NCI-H1092 treated with DMSO at 0.1 percent for 48 hours (cell line): ENCODE measurements at places on chromosomes 11 and 22.

GRCh38 chr22:26756675-26757293, 99.4 kb downstream of the MIAT start:
- DNase-seq, result peak; percentile 52

DNA sequence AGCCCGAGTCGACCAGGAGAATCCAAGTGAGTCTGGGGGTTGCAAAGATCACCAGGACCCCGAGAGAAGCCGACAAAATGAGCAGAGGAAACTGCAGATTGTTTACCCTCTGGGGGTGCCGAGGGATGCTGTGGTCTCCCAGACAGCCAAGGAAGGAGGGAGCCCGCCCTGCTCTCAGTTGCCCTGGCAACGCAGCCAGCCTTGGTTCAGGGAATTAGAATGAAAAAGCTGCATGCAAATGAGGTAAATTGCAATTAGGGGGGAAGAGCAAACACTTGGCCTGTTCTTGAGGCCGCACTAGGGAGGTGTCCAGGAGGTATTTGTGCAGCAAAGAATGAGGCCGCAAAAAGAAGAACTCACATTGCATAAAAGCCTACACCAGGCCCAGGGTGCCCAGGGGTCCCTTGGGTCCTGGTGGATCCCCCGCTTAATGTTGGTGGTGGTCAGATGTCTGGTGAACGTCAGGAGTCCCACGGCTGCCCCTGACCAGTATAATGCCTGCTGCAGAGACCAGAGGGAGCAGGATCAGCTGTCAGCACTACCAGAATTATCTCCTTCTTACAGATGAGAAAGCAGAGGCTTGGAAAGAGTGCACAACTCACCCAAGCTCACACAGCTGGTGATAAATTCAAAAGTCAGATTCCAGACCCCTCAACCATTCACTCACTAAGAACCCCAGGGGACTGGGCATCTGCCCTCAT, 40.3 kb upstream of the ATXN10 start:
- no peak for DNase-seq

GRCh38 chr11:87901341-87901740, 273.9 kb downstream of the RAB38 start:
- DNase-seq, result no peak

- DNase-seq, result no peak
Observed at GRCh38 chr22:49724030-49724892, 103.4 kb downstream of the BRD1 start.

DNA sequence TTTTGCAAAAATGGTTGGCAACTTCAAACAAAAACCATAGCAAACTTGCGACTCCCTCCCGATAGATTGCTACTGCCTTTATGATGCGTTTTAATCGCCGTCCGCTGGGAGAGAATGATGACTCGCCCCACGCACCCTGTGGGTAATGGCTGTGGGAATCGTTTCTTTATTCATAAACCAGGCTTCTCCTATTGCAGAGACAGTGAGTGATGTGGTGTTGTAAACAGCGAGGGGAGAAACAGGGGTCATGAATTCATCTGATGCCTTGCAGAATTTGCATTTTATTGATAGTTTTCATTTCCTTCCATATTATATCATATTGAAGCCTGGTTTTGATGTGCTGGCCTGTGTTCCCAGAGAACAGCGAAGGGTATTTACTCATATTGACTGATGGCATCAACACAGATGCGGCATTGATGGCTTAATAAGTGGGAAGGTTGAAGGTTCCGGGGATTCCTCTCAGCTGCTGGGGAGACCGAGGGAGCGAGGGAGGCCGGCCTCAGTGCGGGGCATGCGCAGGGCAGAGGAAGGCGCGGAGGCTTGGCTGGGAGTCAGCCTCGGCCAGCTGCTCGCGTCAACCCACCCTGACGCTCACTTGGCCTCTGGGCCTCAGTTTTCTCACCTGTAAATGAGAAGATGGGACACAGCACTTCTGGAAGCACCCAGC, 41.3 kb downstream of the ARHGAP8 start:
- DNase-seq, result no peak

GRCh38 chr11:69207165-69207889, 51.6 kb downstream of the SMIM38 start:
- no peak for DNase-seq

DNA sequence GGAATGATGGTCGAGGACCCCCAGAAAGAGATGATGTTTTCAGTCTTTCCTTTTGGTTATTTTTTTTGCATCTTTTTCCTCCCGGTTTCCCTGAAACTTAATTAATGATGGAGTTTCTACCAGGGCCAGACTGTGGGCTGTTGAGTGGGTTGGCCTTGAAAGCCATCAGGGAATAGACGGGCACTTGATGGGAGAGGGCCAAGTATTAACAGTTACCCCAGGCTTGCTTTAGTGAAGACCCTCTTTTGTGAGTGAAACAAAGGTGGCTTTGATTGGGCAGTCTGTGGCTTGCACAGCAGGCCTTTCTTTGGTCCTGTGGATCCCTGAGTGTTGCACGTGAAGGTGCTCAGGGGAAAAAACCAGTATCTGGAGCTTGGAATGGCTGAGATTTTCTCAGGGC, 56.9 kb downstream of the AMOTL1 start:
- no peak for DNase-seq

- DNase-seq, result no peak
Observed at GRCh38 chr11:16986434-16987204, 27.6 kb downstream of the PLEKHA7 start.

DNA sequence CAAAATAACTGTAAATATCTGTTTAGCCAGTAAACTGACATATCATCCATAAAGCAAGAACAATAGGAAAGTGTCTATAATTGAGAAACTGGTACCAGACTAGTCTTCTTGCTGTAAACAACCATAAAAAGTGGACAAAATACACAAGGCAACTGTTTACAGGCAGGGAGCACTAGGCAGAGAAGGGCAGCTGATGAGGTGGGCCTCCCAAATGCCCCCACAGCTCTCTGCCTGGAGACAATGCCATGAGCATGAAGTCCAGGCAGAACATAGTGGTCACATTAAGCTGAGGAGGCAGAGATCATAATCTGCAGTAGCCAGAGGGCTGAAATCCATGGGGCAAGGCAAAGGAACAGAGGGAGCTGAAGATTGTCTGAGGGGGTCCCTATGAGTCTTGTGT, 30.7 kb downstream of the TBX1 start:
- no peak for DNase-seq

DNA sequence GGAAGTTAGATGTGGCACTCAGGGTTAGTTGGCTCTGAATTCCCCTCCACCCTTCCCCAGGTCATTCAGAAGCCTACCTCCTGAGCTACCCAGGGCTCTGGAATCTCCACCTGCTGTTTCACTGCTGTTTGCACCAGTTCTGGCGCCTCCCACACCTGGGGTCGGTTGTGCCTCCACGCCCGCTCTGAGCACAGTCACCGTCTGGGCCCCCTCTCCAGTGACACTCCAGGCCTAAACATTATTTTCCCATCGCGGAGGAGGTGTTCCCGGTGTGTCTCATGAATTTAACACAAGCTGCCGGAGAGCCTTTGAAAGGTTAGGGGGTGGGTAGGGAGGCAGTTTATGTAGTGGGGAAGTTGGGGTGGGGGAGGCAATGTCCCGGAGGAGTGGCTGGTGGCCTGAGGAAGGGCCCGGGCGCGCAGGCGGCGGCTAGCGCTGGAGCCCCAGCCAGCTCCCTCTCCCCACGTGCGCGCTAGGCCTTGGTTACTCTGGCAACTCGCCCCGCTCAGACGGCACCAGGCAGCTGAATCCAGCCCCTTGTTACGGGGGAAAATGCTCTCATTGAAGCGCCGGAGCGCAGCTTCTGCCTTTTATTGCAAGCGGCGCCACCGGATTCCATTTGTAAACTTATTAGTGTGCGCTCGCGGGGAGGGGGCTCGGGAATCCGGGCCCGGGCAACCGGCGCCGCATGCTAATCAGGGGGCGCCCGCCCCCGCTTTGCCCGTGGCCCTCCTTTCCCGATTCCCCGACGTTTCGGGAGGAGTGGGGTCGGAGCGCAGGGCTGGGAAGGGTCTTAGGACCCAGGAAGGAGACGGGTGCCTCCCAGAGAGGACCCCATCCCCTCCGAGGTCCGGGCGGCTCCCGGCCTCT, 52.4 kb downstream of the GRIK4 start:
- peak; percentile 88 for DNase-seq

- peak; percentile 75 for DNase-seq
Observed at GRCh38 chr11:134372961-134373360, 39.1 kb downstream of the B3GAT1 start.

GRCh38 chr22:44920183-44920582, 89.6 kb downstream of the PHF21B start:
- DNase-seq, result no peak

DNA sequence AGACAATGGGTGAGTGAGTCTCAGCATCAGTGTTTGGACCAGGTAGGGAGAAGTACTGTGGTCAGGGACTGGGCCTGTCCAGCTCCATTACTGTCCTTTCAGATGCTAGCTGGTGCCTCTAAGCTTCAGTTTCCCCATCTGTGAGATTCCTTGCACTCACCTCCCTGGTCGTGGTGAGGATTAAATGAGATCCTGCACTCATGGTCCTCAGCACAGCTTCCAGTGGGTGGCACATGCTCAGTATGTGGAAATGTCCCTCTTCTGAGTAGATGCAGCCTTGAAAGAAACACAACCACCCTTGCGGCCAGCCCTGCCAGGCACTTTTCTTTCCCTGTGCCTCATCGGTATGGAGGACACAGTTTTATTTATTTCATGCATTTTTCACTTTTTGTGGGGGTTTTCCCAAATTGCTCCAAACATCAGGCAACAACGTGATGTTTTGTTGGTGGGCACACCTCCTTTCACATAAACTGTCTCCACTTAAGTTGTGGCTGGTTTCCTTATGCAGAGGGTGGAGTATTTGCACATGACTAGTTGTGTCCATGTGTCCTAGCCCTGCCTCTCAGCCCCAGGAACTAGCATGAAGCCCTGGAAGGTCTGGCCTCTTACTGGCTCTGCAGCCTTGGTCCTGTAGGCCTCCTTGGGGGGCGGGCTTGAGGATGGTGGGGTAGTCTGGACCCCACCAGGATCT, 1.1 kb downstream of the LZTR1 start:
- DNase-seq, result no peak

DNA sequence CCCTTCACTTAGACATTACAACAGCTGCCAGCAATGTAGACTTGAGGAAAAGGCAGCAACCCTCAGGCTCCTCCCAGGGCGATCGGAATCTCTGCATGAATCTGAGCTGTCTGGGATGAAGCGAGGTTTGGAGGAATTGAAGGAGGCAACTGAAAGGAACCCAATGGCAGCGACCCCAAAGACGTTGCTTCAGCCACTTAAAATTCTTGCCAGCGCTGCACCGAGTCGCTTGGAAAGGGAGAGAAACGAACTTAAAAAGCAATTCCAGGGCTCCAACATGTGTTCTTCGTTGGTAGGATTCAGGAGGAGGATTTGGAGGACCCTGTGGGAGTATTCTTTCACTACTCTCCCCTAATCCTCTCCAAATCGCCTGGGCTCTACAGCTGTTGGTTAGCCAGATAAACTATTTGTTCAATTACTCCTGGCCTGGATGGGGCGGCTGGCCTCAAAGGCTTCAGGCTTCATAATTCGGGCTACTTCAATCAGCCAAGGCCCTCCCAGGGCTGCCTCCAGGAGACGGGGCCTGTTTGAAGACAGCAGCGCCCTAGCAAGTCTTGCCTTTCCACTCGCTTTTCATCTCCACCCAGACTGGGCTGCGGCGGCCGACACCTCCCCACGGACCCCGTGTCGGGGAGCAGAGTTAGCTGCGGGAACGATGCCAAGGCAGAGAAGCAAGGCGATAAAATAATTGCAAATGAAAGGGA, 72.4 kb upstream of the TMEM45B start:
- DNase-seq, result no peak

GRCh38 chr11:115287266-115287665, 216.9 kb downstream of the CADM1 start:
- DNase-seq, result peak; percentile 77

GRCh38 chr22:32822179-32822877, 20.8 kb downstream of the TIMP3 start:
- DNase-seq, result no peak

- no peak for DNase-seq
Observed at GRCh38 chr22:44151676-44152075, 29.0 kb upstream of the PARVG start.

- DNase-seq, result no peak
Observed at GRCh38 chr11:70735976-70736375, 337.6 kb downstream of the CTTN start.

DNA sequence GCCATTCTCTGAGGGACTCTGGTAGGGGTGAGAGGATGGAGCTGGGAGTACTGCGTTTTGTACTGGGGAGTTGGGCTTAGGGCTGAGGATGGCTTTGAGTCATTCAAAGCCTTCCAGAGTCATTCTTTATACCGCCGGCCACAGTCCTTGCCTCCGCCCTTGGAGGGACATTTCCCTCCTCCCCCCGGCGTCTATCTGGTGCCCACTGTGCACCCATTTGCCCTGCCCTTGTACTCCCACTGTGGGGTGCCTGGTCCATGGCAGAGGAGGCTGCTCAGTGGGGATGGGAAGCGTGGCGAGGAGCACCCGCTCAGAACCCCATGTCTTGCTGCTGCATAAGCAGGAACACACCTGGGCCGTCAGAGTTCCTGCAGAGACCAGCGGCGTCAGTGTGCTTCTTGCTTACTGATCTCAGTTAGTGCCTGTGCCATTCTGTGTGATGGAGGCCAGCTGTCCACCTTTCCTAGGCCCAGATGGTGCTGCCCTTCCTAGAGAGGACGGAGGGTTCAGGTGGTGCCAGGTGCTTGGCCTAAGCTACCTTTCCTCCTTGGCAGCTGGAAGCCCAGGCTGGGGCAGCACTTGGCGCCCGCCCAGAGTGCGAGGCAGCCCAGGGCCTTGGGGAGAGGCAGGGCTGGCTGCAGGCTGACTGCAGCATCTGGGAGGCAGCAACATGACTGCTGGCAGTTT, 23.3 kb upstream of the TMEM191C start:
- DNase-seq, result no peak

- DNase-seq, result no peak
Observed at GRCh38 chr11:79942646-79943045, 501.8 kb upstream of the TENM4 start.

DNA sequence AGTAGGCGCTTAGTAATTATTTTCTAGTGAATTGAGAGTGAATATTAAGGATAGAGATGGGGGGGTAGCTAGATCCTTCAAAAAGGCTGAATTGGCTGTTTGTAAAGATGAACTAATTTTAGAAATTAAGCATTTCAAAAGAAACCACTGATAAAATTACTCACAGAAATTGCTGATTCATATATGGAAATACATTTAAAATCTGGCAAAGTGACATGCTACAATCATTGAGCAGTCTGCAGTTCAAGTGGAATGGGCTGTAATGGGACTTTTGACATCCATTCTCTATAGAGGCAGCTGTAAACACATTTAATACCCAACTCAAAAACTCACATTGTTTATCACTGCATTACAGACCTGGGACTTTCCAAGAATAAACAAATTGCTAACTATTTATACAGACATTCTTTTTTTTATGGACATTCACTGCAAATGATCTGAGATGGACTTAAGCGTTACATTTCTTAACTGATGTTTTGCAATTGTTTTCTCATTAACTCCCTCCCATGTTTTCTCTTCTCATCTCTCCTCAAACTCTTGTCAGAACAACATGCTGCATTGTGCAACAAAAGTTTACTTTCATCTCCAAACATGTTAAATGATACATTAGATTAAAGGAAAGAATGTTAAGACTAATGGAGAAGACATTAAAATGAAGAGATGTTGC, 42.1 kb upstream of the MMP7 start:
- DNase-seq, result no peak

GRCh38 chr11:69899957-69900821, 81.0 kb upstream of the FGF3 start:
- no peak for DNase-seq
